RPMI8226 (cell line): ENCODE measurements at places on chromosomes 1 and 21.

DNA sequence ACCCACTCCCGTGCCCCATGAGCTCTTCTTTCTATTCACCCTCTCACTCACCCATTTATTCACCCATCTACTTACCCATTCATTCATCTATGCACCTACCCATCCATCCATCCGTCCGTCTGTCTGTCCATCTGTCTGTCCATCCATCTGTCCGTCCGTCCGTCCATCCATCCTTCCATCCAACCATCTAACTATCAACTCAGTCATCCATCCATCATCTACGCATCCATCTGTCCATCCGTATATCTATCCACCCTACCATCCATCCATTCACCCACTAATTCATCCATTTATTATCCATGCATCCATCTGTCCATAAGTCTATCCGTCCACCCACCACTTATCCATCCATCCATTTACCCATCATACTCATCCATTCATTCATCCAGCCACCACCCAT, 10.8 kb upstream of the CSF3R start:
- DNase-seq, result no peak

DNA sequence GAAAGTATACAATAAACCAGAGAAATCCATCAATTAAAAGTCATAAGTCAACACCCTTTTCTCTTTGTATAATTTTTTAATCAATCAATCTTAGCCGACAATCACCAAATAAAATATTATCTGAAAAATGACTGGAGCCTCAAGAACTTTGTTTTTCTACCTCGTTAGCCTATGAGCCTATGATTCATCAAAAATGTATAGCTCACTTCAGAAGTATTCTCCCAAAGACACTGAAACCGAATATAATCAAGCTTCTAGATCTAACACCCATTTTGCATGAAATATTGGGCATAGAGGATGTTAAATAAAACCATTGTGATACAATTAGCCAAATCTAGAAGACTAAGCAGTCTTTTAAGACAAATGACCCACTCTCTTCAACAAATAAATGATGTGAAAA, 17.8 kb upstream of the RSBN1 start:
- no peak for DNase-seq

DNA sequence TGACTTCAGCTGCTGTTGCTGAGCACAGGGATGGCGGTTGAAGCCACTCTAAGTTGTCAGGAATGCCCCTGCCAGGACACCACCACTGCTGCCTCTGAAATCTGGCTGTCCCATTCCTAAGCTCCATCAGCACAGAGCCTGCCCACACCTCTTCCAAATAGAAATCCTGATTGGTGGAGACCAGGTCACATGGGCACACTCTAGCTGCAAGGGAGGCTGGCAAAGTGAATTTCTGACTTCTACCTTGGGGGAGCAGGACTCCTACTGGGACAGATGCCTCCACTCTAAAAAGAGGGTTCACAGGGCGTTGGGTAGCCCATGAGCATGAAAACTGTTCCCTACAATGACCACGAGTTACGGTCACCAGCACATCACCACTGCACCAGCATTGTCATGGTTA, 83.8 kb upstream of the TARDBP start:
- no peak for DNase-seq

GRCh38 chr1:204623365-204623893, 62.1 kb downstream of the LRRN2 start:
- peak; percentile 96 for DNase-seq

- no peak for DNase-seq
These were observed at the start of gene EPHA8 for GRCh38 chr1:22562584-22563583. Gene EPHA8, plus strand, starts transcription at chr1:22563489. Its CDS starts 147 bp downstream, at chr1:22563636.

- DNase-seq, result no peak
These were observed 25.6 kb downstream of the CD244 start for GRCh38 chr1:160836981-160837557.

GRCh38 chr1:54384471-54384870, 21.7 kb downstream of the SSBP3 start:
- DNase-seq, result no peak

- DNase-seq, result no peak
These were observed 4.9 kb downstream of the TRIM46 start for GRCh38 chr1:155178441-155179111.

GRCh38 chr1:224623743-224624333, 7.7 kb downstream of the CNIH3 start:
- peak; percentile 62 for DNase-seq

- no peak for DNase-seq
These were observed 15.6 kb downstream of the SLFNL1 start for GRCh38 chr1:41005876-41006275.

DNA sequence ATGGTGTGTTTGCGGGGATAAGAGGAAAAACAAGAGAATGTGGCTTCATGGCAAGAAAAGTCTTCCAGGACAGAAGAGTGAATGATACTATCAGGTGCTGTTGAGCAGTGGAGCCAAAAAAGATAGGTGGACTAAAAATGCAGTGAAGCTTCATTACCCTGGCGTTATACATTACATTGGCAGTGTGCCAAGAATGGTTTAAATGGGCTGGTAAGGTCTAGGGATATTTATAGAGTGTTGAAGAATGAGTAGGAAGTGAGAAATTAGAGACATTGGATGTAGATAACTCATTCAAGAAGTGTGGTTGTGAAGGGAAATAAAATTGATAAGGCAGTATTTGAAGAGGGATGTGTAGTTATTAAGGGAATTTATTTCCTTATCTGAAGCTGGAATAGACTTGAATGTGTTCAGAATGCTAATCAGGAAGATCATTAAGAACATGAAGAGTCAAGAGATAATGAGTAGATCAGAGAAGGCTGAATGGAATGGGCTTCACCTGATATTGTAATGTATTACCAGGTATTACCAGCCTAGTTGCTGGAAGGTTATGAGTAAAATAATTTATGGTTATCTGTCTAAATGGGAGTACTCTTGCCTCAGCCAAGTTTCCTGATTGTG, 72.7 kb downstream of the MAST2 start:
- peak; percentile 87 for DNase-seq

GRCh38 chr1:29094433-29094832, 29.3 kb downstream of the TMEM200B start:
- DNase-seq, result no peak

GRCh38 chr1:228032041-228032440, 25.2 kb downstream of the WNT3A start:
- no peak for DNase-seq

GRCh38 chr1:116497656-116498055, 73.2 kb downstream of the CD58 start:
- DNase-seq, result no peak

GRCh38 chr1:18951416-18951815, 5.1 kb downstream of the IFFO2 start:
- DNase-seq, result no peak

- DNase-seq, result no peak
These were observed 241.2 kb downstream of the PTBP2 start for GRCh38 chr1:96962751-96963211.

- DNase-seq, result no peak
These were observed 15.9 kb upstream of the PRDM15 start for GRCh38 chr21:41894922-41895557.

DNA sequence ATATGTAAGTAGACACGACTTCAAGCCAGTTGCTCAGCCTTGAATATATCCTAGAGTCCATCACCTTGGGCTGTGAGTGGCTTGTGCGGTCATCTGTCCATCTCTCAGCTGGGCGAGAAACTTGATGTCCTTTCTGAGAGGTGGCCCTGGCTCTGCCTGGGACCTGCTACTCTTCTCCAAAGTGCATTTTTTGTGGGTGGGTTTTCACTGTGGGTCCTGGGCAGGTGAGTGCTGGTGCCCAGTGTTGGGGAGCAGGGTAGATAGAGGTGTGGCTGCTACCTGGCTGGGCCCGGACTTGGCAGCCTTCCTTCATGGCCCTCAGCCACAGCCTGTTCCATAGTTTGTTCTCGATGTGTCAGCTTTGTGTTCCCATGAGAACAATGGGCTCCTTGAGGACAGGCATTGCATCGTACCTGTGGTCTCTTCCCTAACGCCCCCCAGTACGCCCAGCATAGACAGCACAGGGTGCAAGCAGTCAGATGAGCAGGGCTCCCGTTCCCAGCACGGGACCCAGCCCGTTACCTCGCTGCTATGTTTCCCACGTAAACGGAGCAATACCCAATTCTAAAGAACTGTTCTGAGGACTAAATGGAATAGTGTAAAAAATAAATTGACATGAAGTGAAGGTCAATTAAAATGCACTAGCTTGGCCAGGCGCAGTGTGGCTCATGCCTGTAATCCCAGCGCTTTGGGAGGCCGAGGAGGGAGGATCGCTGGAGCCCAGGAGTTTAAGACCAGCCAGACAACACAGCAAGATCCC, 877 bp upstream of the SLX9 start:
- no peak for DNase-seq

DNA sequence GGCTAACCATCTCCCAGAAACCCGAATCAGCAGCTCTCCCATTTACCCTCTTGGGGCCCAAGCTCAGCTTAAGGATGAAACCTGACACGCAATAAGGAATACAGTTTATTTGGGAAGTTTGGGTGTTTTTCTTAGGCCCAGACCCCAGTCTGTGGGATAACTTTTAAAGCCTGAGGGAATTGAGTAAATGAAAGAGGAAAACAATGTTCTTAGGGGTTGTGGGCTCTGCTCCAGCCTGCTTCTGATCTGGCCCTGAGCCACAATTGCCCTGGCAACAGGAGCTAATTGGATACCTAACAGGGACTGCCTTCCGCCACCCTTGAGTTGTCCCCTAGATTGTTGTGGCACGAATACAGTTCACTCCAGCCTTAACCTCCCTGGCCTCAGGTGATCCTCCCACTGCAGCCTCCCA, 20.1 kb downstream of the DYRK3 start:
- no peak for DNase-seq

- DNase-seq, result no peak
These were observed 5.8 kb upstream of the SLC44A5 start for GRCh38 chr1:75616436-75617433.

GRCh38 chr1:115199416-115200132, 110.3 kb upstream of the TSPAN2 start:
- DNase-seq, result no peak

- DNase-seq, result no peak
These were observed 27.5 kb upstream of the FCER1A start for GRCh38 chr1:159274631-159275030.

- DNase-seq, result no peak
These were observed 46.9 kb downstream of the SLX9 start for GRCh38 chr21:44986471-44987291.

GRCh38 chr21:46038871-46039397, 57.4 kb downstream of the COL6A1 start:
- no peak for DNase-seq

- no peak for DNase-seq
These were observed 10.3 kb downstream of the PARS2 start for GRCh38 chr1:54754045-54754444.

DNA sequence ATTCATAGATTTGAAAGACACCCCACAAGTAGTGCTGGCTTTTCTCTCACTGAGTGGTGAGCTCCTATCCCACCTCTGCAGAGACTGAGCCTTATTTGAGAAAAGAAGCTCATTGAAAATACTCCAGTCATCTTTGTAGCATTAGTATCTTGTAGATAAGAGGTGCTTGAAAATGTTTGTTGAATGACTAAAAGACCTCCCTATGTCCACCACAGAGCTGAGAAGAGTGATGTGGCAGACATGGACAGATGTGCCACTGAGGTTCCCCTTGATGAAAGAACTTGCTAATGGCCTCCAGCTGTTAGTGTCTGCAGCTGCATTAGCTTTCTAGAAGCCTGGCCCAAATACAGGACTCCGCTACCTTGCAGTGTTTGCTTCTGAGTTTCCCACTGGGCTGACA, 29.3 kb upstream of the ZBTB8A start:
- DNase-seq, result no peak

GRCh38 chr1:205061227-205061626, 18.2 kb downstream of the CNTN2 start:
- no peak for DNase-seq

GRCh38 chr1:225480825-225481434, 53.1 kb upstream of the LBR start:
- peak; percentile 83 for DNase-seq

DNA sequence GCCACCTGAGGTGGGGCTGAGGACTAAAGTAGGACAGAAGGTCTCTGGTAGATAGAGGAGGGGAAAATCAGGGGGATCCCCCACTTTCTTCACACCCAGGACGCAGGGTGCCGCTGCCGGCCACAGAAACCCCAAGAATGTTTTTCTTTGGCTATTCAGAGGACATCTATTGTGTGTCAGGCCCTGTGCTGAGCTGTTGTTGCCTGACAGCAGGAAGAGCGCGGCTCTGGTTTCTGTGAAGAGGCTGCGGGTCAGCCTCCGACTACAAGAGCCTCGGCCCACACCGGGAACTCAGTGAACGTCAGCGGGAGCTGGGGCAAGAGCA, 407 bp upstream of the PIGV start:
- no peak for DNase-seq

GRCh38 chr1:229027158-229027557, 243.8 kb upstream of the RAB4A start:
- DNase-seq, result no peak

GRCh38 chr21:45299026-45299863, 11.6 kb upstream of the POFUT2 start:
- no peak for DNase-seq

- DNase-seq, result no peak
These were observed 53.8 kb downstream of the PRDM2 start for GRCh38 chr1:13753636-13754402.
